ENCODE measurements at places on chromosomes 5 and 9.
A peak's percentile ranks its signal among the peaks of the same experiment; 100 is the strongest.

- peak; percentile 95 for DNase-seq
Observed at GRCh38 chr9:94937214-94937903, 210.9 kb downstream of the AOPEP start.

- DNase-seq, result peak; percentile 75
Observed at GRCh38 chr5:96297290-96297689, 135.8 kb downstream of the PCSK1 start.

- no peak for DNase-seq
Observed at GRCh38 chr9:87428659-87429058, 69.0 kb upstream of the DAPK1 start.

- peak; percentile 50 for DNase-seq
Observed at GRCh38 chr5:17315710-17316221, 98.3 kb downstream of the BASP1 start.

DNA sequence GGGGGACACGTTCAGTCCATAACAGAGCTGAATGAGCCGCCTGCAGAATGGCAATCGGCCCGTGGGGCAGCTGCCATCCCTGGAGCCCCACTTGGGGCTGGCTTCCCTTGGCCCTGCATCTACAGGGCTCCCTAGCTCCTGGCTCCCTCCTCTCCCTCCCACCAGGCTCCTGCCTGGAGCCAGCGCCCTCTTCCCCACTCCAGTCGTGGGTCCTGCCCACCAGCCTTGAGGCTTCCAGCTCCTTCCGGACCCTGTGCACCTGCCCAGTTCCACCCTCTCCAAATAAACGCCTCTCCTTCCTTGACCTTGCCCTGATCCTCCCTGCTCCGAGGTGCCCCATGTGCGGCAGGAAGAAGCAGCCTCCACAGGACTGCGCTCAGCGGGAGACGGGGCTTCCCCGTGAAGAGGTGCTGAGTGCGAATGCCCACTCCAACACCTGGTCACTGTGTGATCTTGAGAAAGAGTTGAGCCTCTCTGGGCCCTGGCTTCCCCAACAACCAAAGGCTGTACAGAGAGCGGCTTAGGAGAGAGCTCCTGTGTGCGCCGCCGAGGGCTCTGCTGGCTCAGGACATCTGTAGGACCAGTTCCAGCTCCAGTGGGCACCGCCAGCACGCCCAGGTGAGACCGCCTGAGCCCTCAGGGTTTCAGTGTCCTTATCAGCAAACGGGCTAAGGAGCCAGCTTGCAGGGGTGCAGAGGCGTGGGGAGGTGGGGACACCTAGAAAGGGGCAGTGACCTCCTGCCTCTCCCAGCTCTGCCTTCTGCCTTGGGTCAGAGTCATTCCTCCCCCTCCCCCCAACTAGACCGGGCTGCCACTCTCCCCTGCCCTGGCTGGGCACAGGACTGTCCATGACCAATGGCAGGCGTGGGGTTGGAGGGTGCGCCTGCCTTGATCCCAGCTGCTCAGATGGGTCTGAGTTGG, 12.1 kb downstream of the C9orf50 start:
- no peak for DNase-seq

GRCh38 chr9:18893046-18893445, 140.0 kb downstream of the SAXO1 start:
- no peak for DNase-seq

GRCh38 chr5:174571662-174572397, 152.6 kb upstream of the MSX2 start:
- DNase-seq, result peak; percentile 94

DNA sequence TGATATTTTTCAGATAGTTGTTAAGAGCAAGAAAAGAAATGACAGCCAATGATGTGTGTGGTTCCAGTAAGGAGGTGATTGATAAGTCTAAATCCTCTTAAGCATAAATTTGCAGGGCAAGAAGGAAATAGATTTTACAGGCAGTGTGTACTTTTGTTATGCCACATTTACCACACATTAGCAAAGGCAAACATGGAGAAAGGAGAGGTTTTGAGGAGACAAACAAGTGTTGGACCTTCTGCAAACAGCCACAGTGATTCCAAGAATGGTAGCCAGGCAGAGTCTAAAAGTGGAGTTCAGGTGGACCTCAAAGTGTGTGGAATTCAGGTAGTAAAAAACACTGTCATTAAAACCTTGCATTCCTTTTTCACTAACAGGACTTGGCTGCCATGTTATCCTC, 295.9 kb upstream of the ITGA1 start:
- DNase-seq, result no peak

- peak; percentile 33 for DNase-seq
Observed at GRCh38 chr9:134458207-134459108, 132.2 kb downstream of the RXRA start.

DNA sequence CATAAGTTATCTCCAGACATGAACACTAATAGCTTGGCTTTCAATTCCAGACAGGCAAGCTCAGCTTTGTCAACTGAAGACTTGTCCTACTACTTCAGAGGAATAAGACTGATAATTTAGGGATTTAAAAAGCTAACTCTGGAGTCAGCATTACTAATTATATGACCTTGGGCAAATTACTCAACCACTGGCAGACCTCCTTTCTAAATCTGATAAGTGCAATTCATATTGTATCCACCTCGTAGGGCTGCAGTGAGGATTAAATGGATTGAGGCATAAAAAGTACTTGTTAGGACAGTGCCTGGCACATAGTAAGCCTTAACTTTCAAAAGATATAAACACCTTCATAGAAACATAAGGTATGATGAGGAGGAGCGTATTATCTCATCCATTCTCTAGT, 104.4 kb downstream of the KLHL3 start:
- DNase-seq, result no peak

- peak; percentile 47 for DNase-seq
Observed at GRCh38 chr5:39119404-39120051, 45.3 kb upstream of the RICTOR start.

DNA sequence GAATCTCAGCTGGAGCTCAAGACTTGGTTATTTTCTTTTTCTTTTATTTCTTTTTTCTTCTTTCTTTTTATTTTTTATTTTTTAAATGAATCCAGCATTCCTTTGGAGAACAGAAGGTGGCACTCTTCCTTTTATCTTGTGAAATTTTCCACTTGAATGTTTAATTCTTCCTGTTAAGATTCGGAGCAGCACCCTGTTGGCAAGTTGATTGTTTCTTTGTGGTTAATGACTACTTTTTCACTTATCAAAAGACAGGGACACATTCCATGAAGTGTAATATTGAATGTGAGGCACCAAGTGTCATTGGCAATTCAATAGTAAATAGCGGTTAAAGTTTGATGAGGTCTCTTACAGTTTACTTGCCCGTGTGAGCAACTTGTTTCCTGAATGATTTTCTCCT, 240.5 kb upstream of the CHD1 start:
- DNase-seq, result peak; percentile 23

- DNase-seq, result no peak
Observed at GRCh38 chr5:65268525-65268924, 213.2 kb downstream of the ADAMTS6 start.

DNA sequence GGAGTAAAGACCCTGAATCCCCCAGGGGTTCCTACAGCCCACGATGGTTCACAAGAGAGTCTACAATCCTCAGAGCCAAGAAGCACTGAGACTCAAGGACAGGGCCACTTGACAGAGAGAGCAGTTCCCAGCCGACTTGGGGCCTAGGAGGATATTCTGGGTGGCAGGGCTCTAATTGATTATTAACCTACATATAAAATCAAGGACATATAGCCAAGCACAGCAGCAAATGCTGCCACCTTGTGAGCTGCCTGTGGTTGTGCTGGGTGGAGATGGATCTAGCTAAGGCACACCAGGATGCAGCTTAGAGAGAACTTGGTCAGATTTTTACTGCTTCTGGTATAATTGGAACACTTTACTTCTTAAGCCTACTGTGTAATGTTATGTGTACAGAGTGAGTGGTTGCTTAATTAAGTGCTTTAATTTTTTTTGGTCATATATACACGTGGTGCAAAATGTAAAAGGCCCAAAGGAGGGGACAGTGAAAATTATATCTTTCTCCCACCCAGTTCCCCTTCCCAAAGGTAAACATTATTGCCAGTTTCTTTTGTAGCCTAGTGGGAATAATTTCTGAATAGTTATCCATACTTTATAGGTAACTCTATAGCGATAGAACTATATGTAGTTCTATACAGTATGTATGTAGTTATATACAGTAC, 78.8 kb downstream of the F2RL2 start:
- peak; percentile 49 for DNase-seq

DNA sequence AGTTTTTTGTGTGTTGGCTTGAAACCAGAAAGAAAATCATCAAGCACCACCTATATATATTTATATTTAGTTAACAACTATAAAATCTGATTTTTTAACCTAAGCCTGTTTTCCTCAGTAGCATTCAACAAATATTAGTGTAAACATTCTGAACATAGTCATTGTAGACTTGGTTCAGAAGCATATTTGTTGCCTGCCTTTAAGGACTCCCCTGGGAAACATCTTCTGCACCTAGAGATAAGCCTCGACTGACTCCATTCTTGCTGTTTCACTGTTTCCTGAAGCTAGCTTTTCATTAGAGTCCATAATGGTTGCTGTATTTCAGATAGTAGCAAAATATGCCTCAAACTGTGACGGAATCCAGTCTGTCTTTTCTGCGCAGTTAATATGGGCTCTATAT, 123.5 kb downstream of the TRIO start:
- DNase-seq, result peak; percentile 26

DNA sequence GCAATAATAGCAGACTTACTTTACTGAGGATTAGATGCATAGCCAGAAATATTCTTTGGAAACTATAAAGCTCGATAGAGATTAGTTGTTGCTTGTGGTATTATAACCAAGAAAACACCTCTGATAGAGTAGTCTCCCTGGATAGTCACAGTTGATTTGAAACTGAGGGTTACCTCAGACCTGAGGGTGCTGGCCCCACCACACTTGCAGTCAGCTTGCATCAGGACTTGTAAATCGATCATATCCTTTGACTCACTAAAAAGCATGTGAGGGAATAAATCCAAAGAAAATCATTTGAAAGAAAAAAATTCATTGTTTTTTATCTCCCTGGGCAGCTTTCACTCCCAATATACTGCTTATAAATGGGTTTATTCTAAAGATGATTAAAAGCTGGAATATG, 39.4 kb downstream of the GALNT12 start:
- no peak for DNase-seq

Data from fibroblast of pulmonary artery (primary cell).